ENCODE measurements at places on chromosomes 4 and X.
A peak's percentile ranks its signal among the peaks of the same experiment; 100 is the strongest.

GRCh38 chr4:80918004-80918403 is 112.5 kb upstream of the BMP3 start:
- DNase-seq = no peak

DNA sequence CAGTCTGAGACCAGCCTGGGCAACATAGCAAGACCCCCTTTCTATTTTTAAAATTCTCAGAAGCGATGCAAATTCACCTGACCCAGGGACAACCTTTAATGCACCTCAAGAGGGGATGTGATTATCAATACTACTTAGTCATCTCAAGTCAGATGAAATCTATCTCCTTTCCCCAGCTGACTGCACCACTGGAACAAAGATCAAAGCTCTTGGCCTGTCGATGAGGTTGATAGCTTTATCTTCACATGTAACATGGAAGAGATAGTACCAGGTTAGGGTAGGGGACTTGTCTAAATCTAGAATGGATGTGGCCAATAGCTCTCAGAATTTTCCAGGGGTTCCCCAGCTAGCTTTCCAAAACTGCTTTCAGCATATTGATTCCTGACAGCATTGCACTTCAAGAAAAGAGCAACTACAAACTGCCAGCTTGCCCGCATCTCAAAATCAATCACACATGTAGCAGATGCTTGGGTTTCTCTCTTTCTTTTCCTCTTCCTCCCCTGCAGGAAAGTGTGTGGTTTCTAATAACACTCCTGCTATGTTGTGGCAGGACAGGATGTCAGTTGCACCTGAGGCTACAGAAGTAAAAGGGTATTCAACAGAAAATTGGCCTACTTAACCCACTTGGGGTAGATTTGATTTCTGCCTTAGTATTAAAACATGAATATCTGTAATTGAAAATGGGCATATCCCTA is 12.2 kb upstream of the TMEM164 start:
- no peak for DNase-seq

GRCh38 chr4:105933083-105933482 is 37.8 kb downstream of the NPNT start:
- DNase-seq = no peak

DNA sequence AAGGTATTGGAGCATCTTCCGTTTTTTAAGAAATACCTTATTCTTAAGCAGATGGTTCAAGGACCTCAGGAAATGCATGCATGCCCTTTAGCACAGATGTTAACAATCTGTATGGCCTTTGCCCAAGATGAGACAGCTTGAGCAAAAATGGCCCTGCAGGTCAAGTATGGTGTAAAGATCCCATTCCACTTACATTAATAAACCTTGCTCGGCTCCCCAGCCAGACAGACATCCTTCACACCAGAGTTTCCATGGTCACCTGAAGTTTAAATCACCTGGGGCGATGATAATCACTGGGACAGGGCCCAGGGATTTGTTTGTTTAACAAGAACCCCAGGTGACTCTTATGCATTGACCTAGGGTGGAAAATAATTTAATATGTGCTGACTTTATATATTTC is 287.0 kb upstream of the NOCT start:
- no peak for DNase-seq

GRCh38 chr4:66606908-66607307 is 936.6 kb upstream of the EPHA5 start:
- no peak for DNase-seq

DNA sequence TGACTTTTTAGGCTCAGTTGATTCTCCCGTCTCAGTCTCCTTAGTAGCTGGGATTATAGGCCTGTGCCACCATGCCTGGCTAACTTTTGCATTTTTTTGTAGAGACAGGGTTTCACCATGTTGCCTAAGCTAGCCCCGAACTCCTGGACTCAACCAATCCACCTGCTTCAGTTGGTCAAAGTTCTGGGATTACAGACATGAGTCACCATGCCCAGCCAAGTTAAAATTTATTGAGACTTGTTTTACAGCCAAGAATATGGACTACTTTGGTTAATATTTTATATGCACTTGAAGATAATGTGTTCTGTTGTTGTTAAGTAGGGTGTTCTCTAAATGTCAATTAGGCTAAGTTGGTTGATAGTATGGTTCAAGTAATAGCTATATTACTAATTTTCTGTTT is 58.7 kb downstream of the CYTL1 start:
- DNase-seq = no peak

GRCh38 chrX:154132366-154132765 is 11.7 kb upstream of the OPN1LW start:
- DNase-seq = no peak

GRCh38 chr4:68803013-68803412 is 12.8 kb upstream of the UGT2B10 start:
- DNase-seq = no peak

DNA sequence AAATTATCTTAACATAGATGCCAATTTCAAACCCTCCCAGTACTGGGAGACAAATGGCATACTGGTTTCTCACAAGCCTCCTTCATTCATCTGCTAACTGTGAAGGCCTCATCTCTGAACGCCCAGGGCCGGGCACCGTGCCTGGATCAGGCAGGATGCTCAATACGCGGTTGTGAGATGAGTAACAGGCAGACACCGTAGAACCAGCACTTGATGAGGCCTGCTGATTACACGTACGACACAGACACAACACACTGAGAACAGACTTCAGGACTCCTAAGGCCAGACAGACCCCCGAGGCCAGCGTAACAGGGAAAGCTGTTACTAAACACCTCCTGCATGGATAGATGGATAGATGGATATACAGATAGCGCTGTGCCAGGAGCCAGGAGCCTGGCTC is 154.6 kb downstream of the AFAP1 start:
- DNase-seq = peak; percentile 78

DNA sequence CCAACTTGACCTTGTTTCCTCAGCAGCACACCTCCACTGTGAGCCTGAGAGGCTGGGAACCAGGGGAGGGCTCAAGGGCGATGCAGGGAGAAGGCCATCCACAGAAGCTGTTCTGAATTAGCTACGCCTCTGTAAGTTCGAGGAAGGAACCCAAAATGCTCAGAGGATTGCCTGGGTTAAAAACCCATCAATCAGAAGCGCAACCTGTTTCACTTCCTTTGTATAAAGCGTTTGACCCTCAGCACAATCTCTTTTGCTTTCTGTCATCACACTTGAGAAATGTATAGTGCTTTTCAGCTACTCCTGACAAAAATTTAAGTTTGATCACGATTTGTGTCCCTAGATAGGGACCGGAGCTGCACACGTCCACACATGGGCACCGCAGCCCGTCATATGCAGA is 48.0 kb upstream of the MAP3K15 start:
- no peak for DNase-seq

- DNase-seq = no peak
These were observed 55.3 kb downstream of the APLN start for GRCh38 chrX:129599499-129599898.

GRCh38 chrX:123436512-123437136 is 252.5 kb downstream of the GRIA3 start:
- DNase-seq = no peak

DNA sequence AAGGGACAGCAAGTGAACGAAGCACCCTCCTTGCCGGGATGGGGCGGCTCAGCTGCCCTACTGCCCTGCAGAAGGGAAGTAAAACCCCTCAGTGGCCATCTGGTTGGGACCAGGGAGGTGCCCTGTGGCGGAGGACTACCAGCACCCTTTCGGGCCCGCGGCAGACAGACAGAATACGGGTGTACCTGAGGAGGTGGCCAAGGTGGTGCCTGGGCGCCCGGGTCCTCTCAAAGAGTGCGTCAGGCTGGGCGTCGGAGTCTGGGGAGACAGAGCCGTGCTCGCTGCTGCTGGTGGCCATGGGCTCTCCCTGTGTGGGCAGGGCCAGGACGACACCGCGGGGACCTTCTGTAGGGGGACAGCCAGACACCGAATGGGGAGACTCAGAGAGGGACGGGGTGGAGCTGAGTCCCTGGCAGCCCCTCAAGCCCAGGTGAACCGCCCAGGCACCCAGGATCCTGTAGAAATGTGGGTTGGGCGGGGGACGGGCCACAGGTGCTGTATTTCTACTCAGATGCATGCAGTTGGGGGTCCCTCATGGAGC is 29.7 kb downstream of the PDHA1 start:
- DNase-seq = no peak

GRCh38 chrX:12974305-12974795 is 560 bp upstream of the TMSB4X start:
- no peak for DNase-seq

DNA sequence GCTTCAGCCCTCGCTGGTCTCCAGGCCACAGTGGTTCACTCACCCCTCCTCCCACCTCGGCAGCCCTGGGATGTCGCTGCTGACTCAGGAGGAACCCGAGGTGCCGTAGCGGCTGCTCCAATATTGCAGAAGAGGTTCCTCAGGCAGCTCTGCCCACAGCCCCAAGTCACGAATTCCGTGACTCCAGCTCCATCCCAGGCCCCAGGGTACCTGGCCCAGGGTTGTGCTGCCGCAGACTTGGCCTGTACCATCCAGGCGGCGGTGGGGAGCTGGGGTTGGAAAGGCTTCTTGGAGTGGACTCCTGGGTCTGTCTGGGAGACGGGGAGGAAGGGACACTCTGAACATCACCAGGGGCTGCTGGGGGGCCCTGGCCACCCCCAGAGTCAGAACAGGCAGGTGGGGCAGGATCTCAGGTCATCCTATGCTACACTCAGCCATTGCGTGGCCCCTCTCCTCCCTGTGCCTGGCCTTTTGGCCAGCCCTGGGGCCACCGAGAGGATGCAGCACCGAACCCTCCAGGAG is 728 bp upstream of the HGFAC start:
- DNase-seq = no peak

GRCh38 chrX:44189116-44189515 is 154.4 kb downstream of the EFHC2 start:
- DNase-seq = no peak

DNA sequence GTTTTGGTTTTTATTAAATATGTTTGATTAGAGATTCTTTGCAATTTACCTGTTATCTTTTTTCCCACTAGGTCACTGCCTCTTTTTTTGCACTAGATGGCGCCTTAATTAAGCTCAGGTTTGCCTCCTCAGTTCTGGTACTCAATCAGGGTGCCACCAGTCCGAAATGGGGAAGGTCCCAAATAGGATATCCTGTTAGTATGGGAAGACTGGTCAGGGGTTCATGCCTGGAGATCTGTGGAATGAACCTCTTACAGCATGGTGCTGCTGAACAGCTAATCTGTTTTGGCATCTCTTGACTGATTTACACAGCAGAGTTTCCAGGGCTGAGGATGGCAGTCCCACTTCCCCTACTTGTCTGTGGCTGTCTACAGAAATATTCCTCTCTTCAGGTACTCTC is 24.2 kb upstream of the VSIG1 start:
- DNase-seq = no peak

- DNase-seq = no peak
These were observed 261.4 kb downstream of the LAS1L start for GRCh38 chrX:65273152-65273551.

GRCh38 chr4:78688366-78688765 is 87.8 kb upstream of the BMP2K start:
- DNase-seq = no peak

DNA sequence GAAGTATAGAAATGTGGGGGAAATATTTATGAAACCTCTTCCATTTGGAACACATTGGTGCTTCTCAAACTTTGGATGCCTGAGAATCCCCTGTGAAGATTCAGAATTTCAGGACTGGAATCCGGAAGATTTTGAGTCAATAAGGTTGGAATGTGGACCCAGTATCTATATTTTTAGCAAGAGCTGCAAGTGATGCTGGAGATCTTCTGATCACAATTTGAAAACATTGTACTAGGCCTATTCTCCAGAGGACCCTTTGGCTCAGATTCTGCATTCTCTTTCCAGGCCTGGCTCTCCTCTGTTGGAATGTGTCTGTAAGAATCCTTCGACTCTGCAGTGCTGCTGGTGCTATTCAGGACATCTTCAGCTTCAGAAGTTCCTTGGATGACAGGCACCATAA is 2.4 kb upstream of the PKD2 start:
- DNase-seq = no peak

- DNase-seq = no peak
These were observed 694 bp downstream of the OCRL start for GRCh38 chrX:129540722-129541184.

- no peak for DNase-seq
These were observed 179.5 kb downstream of the HS6ST2 start for GRCh38 chrX:132778917-132779316.

GRCh38 chr4:174283507-174284471 is at the start of the genes CEP44 and FBXO8:
Gene CEP44, plus strand, starts transcription at chr4:174283911. Its CDS starts 15,211 bp downstream, at chr4:174299122.
Gene FBXO8, minus strand, starts transcription at chr4:174283667. Its CDS starts 20,575 bp downstream, at chr4:174263092.
- peak; percentile 65 for DNase-seq

GRCh38 chr4:73068491-73069337 is 802 bp downstream of the COX18 start:
- no peak for DNase-seq

- no peak for DNase-seq
These were observed 12.7 kb downstream of the DRP2 start for GRCh38 chrX:101232316-101232715.

- no peak for DNase-seq
These were observed 241.8 kb downstream of the AFAP1 start for GRCh38 chr4:7697821-7698220.

DNA sequence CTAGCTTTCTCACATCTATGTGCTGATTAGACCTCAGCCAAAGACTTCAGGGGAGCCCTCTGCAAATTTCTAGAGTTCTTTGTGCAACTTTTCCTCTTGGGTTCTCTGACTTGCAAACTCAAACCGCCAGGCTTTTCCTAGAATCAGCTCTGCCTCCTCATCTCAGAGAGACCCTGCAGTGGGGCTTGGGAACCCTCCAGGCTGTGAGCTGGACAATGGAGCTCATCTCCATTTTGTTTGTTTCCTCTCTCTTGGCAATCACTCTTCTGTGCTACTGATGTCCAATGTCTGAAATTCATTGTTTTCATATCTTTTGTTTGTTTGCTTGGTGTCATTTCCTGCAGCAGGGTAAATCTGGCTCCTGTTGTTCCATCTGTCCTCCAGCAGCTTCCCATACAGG is 33.0 kb downstream of the GYPB start:
- no peak for DNase-seq

GRCh38 chrX:133685822-133686221 is 270.5 kb upstream of the GPC4 start:
- peak; percentile 46 for DNase-seq

DNA sequence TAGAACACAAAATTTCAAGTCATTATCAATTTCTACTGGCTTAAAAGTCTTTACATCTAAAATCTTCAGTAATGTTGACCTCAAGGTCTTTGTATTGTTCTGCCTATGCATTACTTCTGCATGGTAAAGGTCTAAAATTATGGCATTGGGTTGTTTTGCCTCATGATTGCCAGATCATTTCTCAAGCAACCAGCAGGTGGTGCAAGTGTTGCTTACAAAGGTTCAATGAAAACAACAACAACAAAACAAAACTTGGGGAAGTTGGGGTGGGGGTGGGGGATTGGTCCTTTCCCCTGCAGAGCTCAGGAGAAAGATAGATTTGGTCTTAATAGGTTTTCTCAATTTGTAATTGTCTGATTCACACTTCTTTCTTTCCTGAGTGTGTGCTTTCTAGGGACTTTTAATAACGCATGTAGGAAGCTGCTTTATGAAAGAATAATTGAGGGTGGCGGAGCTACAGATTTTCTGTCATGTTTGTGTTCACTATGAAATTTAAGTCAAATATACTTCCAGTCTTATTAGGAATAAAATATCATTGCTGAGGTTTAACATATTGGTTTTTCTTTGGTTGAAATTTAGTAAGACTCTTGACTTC is 145.1 kb downstream of the COL4A5 start:
- peak; percentile 5 for DNase-seq

GRCh38 chr4:8201321-8201781 is 2.3 kb downstream of the SH3TC1 start:
- peak; percentile 45 for DNase-seq

GRCh38 chr4:140807491-140808252 is 51.5 kb upstream of the TBC1D9 start:
- no peak for DNase-seq

- DNase-seq = no peak
These were observed 132.7 kb downstream of the GATB start for GRCh38 chr4:151628001-151628608.

GRCh38 chr4:150140774-150141400 is 62.6 kb downstream of the DCLK2 start:
- no peak for DNase-seq
